NCI-H187 treated with DMSO at 0.1 percent for 48 hours (cell line): ENCODE measurements at places on chromosomes 6 and 20.

- no peak for DNase-seq
These were observed 47.4 kb downstream of the BMP5 start for GRCh38 chr6:55827818-55828522.

- DNase-seq, result no peak
These were observed 15.7 kb downstream of the PLAGL2 start for GRCh38 chr20:32191873-32192272.

DNA sequence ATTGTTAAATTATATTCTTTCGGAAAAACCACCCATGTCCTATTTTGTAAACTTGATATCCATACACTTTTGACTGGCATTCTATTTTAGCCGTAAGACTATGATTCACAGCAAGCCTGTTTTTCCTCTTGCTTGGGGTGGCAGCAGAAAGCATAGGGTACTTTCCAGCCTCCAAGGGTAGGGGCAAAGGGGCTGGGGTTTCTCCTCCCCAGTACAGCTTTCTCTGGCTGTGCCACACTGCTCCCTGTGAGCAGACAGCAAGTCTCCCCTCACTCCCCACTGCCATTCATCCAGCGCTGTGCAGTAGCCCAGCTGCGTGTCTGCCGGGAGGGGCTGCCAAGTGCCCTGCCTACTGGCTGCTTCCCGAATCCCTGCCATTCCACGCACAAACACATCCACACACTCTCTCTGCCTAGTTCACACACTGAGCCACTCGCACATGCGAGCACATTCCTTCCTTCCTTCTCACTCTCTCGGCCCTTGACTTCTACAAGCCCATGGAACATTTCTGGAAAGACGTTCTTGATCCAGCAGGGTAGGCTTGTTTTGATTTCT is 2.1 kb upstream of the ESR1 start:
- DNase-seq, result no peak

GRCh38 chr6:45518013-45518720 is 140.4 kb upstream of the SUPT3H start:
- DNase-seq, result no peak

- no peak for DNase-seq
These were observed 39.3 kb downstream of the TSBP1 start for GRCh38 chr6:32332433-32332832.

- no peak for DNase-seq
These were observed 259.3 kb downstream of the TFAP2B start for GRCh38 chr6:51077821-51078518.

DNA sequence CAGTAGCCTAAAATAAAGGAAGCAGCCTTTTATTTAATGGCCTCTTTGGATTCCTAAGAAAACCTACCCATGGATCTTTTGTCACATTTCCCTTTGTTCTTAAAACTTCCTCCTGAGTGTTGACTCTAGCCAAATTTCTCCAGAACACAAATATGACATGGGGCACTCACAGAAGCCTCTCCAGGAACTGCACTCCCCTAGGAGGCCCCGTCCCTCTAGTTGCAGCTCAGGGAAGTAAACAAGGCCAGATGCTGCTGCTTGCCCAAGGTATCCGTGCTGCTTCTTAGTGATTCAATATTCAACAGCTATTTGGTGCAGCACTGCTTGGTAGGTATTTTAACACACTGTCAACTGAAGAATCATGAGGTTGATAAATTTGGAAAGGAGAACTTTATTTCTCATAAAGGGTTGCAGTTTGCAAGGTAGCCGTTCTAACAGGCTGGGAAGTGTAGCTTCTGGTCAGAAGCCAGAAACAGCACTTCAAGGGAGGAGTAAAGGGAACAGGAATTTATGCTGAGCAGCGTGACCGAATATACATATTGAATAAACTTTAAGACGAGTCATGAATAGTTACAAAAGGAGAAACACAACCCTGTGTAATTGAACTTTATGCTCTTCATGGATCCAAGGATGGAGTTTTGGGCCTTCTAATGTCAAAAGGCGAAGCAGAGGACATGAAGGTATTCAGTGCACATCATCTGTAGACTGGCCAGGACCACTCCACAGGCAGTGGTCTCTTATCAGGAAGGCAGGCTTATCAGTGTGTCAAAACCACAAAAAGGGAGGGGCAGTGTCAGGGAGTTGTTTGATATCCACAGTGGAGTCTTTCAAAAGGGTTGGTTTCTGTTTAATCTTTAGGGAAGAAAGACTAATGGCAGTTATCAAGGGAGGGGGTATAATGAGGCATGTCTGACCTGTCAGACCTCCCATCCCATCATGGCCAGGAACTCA is 63.3 kb downstream of the CD24 start:
- DNase-seq, result no peak

DNA sequence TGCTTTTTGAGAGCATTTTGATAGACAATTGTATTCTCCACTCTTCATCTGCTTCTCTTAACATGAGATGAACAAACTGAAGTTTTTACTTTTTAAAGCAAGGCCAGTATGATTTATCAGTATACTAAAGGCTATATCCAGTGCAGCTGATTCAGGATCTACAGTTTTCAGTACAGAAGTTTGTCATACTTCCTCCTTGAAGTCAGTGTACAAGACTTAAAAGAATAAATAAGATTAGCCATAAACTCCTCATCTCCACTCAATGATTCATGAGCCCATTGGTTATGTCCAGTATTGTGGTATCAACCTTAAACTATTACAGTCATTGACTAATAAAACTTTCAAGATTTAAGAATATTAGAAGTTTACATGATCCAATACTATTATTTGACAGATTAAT is 374.8 kb upstream of the EPHA7 start:
- DNase-seq, result no peak

DNA sequence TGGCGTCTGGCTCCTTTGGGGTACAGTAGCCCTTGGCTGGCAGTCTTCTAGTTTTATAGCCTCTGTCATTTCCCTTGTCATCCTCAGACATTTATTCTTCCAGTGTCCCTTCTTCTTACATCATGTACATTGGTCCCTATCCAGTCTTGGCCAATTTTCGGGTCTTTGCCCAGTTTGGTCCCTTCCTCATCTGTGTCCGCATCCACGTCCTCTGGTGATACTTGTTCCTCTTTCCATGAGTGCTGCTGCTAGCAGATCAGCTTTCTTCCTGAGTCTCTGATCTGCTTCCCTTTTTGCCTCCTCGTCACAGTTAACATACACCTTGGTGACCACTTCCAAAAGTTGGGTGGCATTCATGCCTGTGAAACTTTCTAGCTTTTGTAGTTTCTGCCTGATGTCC is 86.2 kb upstream of the GPR6 start:
- DNase-seq, result no peak

GRCh38 chr6:56984361-56984760 is 29.5 kb downstream of the BEND6 start:
- no peak for DNase-seq

DNA sequence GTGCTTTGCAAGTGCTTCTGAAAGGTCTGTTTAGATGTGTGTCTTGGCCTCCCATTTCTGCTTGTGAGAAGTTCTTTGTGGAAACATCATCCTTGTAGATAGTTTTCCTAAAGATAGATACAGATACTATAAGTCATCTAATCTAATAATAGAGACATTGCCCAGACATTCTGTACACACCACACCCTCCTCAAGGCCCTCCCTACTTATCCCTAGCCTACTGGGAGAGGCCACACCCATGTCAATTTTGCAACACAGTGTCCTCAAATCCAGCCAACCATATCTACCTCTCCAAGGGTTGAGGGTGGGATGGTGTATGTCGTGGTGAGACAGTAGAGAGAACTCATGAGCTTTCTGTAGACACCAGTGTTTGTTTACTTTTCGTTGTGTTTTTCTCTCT is 6.2 kb downstream of the KDM1B start:
- DNase-seq, result no peak

DNA sequence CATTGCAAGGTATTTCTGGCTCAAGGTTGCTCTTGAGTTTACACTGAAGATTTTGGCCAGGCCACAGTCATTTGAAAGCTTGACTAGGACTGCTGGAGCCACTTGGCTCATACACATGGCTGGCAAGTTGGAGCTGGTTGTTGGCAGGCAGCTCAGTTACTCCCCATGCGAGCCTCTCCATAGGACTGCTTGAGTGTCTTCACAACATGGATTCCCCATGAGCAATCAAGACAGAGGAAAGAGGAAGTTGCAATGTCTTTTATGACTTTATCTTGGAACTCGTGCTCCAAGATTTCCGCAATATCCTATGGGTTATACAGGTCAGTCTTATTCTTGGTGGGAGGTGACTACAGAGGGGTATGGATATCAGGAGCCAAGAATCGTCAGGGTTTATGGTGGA is 1.4 kb upstream of the MANBAL start:
- DNase-seq, result no peak

- no peak for DNase-seq
These were observed 3.4 kb upstream of the NOL7 start for GRCh38 chr6:13611715-13612114.

GRCh38 chr6:41536795-41537758 is 9.1 kb upstream of the FOXP4 start:
- peak; percentile 23 for DNase-seq

GRCh38 chr6:160859822-160860221 is 131.7 kb upstream of the MAP3K4 start:
- DNase-seq, result no peak

- no peak for DNase-seq
These were observed 20.9 kb downstream of the FARS2 start for GRCh38 chr6:5282191-5282623.

GRCh38 chr6:101730954-101731353 is 337.4 kb downstream of the GRIK2 start:
- no peak for DNase-seq

DNA sequence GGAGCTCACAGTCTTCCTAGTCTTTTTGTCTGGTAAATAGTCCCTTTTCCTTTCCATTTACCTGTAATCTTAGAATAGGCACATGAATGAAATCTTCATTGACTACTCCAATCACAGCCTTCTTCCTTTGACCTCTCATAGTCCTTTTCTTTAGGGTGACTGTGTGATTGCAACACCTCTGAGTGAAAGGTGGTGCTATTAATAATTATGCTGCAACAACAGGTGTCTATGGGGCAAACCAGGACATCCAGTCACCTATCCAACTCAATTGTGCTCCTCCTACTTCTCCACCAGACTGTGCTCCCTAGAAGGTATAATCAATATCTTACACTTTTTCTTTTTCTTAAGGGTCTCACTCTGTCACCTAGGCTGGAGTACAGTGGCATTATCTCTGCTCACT is 29.4 kb downstream of the RIPOR2 start:
- DNase-seq, result no peak

DNA sequence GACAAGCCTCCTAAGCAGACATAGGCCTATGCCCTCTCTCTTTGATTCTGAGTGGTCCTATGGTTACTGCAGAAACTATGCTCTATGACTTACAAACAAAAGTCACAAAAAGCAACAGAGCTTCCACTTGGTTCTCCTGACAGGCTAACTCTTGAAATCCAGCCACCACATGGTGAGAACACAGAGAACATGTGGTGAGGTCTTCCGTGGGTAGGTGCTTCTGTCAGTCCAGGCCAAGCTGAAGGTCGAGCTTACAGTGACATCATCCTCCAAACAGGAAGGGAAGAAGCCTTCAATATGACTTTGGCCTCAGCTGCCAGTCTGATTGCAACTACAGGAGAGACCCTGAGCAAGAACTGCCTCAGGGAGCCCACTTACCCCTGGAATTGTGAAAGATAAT is 265.5 kb downstream of the TBX18 start:
- no peak for DNase-seq

DNA sequence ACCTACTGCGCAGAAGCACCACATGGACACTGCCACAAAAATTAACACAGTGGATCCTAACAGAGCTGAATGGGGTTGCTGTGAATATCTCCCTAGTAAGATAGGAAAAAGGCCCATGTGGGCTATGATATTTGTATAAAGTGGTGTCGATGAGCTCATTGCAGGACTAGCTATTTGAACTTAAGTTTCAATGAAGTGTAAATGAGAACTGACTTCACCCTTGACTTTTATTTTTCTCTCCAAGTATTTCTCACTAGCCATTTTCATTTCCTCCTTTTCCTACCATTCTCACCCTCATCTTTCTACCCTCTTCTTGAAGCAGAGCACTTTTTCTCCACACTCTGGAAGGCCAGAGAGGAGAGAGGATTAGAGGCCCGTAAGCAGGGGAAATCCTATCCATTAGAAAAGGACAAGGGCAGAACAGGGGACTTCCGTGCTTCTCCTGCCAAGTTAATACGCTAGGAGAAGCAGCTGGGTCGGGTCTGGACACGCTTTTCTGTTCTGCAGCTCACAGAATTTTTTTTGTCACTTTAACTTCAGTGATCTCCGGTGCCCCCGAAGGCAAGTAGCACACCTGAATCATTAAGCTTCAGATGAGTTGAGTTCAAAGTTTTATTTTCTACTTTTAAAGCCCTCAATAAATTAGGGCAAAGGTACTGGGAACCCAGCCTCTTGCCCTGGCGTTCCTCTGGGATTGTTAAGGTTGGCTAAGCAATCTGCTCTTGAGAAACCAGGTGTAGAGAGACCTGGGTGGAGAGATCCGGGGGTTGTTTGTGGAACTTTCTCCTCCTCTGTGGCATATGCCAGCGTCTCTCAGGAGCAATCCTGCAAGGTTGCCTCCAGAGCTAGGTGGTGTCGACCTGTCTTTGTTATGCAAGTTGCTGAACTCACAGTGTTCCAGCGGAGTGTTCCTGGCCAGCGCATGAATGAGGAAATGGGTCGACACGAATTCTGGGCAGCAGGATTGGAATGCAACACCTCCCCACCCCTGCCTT is 56.2 kb upstream of the ARID1B start:
- DNase-seq, result no peak

DNA sequence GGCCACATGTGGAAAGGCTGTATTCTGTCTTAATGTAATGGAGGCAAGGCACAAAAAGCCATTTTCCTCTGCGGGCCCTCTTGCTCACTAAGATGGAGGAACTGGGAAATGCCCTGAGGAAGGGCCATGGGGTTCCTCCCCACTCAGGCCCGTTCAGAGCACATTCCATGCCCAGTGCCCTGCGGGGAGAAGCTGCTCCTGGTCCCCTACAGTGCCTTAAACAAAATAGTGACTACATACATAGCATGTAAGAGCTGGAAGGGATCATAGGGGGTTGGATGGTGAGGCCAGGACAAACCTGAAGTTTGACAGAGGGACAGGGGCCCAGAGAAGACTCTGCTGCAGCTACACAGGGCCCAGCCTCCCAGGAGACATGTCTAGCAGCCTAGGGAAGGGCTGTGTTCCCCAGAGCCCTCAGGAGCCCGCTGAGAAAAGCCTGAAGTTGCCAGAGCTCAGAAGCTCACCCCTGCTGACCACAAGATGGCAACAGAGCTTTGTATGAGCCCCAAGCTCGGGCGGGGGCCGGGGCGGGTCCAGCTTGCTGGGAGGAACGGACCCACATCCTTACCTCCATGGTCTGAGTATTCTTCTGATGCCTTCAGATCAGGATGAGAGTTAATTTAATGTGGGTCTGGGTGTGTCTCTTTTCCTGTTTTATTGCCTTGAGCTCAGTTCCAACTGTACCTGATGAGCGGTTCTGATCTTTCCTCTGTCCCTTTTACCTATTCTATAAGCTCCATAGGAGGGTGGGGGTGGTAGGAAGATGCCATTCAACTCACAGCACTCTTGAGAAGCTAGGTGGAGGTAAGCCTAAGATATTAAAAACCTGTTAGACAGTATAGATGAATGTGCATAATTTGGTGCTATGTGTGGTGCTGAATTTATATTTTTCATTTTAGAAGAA is 242.9 kb downstream of the CDC5L start:
- DNase-seq, result no peak
